Astrocyte (in vitro differentiated cells and primary cell): ENCODE measurements at places on chromosomes 4 and X. TPM values are rescaled to one million over a fixed set of nuclear protein-coding genes. Genes with fewer than 3 reads are reported as not detected.
A peak's percentile ranks its signal among the peaks of the same experiment; 100 is the strongest.

- DNase-seq: no peak
- H3K36me3 ChIP-seq: no peaks in the 10 kb centered on the region
- no peak overlapping the region for H3K27ac ChIP-seq
- H3K27me3 ChIP-seq: no peaks in the 10 kb centered on the region
Measured at GRCh38 chrX:123206176-123206575, 22.1 kb downstream of the GRIA3 start.

CT83 gene
- total RNA-seq: not detected in 2 replicates

GRCh38 chr4:77445823-77446222, 159.8 kb upstream of the CXCL13 start:
- H3K4me1 ChIP-seq: no peaks in the 10 kb centered on the region
- H3K4me3 ChIP-seq: no peak overlapping the region
- H3K27ac ChIP-seq: no peak overlapping the region
- H3K27me3 ChIP-seq: no peaks in the 10 kb centered on the region
- H3K36me3 ChIP-seq: no peaks in the 10 kb centered on the region

- DNase-seq: no peak
- H3K4me3 ChIP-seq: no peak overlapping the region
- no peak overlapping the region for H3K27ac ChIP-seq
- no peaks in the 10 kb centered on the region for H3K27me3 ChIP-seq
- no peaks in the 10 kb centered on the region for H3K4me1 ChIP-seq
Measured at GRCh38 chrX:103483720-103484119, 35.6 kb downstream of the RAB40A start.

DNA sequence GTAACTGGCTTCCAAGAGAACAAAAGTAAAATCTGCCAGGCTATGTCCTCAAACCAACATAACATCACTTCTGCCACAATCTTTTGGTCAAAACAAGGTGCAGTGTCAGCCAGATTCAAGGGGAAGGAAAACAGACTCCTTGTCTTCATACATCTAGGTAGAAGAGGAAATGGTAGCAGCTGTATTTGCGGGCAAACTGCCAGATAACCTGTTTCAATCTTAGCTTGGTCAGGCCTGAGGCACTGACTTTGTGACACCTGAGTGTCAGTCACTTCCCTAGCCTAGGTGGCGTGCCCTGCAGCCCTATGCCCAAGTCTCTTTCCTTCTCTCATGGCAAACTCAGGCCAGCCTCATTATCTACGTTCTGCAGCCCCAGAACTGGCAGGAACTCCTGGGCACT, 146.2 kb upstream of the JADE1 start:
- no peak overlapping the region for H3K4me3 ChIP-seq
- H3K36me3 ChIP-seq: no peaks in the 10 kb centered on the region
- no peaks in the 10 kb centered on the region for H3K27me3 ChIP-seq
- DNase-seq: no peak

DNA sequence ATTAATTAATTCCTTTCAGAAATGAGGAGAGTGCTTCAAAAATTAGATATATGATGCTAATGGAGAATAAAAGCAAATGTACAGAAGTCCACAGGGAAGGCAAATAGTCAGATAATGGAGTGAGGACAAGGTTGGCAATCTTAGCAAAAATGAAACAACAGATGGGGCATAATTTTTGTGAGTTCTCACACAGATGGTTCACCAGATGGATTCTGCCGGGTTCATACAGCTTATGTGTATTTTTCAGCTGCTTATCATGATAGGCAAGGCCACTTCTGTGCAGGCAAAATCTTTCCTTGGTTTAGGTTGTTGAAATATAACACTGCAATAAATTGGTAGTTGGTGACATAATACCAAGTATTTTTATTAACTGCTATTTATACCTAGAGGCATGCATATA, 1539.0 kb upstream of the IGFBP7 start:
- no peaks in the 10 kb centered on the region for H3K36me3 ChIP-seq
- H3K27ac ChIP-seq: no peak overlapping the region
- no peak for DNase-seq
- H3K4me3 ChIP-seq: no peak overlapping the region
- H3K4me1 ChIP-seq: no peaks in the 10 kb centered on the region
- H3K27me3 ChIP-seq: no peaks in the 10 kb centered on the region

- no peaks in the 10 kb centered on the region for H3K27me3 ChIP-seq
- H3K4me1 ChIP-seq: peaks cover 9% of the 10 kb centered on the region
Measured at GRCh38 chr4:4461850-4462249, 74.9 kb downstream of the NSG1 start.

DNA sequence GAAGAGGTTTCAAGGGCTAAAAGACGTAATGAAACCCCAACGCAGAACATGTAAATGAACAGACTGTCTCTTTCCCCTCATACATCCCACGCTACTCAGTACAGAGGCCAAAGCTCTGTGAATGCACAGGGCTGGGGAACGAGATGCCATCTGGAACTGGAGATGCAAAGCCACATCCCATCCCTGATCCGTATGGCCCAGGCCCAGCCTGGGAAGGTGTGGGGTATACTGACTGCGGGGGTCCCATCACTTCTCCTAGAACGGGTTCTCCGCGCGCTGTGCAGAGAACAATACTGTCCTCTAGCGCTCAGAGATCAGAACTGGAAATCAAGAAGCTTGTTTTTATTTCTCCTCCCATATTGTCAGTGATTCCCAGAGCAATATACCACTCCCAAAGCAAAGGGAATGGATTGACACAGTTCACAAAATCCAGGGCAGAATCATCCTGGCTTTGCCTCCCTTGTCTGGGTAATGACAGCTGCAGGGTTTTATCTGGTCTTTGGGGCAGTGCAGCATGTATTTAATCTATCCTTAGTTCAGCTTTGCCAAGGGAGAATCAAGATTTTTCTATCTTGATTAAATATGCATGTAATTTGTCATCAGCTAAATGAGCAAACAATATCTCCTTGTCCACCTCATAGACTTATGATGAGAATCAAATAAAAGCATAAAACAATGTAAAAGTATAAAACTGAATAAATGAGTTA, 47.3 kb upstream of the TLR3 start:
- no peaks in the 10 kb centered on the region for H3K4me1 ChIP-seq
- H3K4me3 ChIP-seq: no peak overlapping the region
- H3K36me3 ChIP-seq: no peaks in the 10 kb centered on the region
- peaks cover 2% of the 10 kb centered on the region for H3K27me3 ChIP-seq

DNA sequence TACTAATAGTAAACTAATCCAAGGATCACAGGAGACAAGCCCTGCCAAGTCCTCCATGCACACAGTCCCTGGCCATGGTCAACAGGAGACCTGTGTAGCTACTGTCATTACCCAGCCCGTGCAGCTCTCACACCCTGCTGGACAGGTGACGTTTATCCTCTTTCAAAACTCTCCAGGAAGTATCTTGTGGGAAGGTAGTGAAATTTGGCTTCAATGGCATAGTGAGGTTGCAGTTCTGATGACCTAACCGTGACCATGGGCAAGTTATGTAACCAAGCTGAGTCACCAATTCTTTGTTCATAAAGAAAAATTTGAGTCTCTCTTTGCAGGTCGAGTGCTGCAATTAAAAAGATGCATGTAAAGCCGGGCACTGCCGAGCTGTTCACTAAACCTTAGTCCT, 11.3 kb upstream of the SLC2A9 start:
- no peak overlapping the region for H3K4me3 ChIP-seq
- no peaks in the 10 kb centered on the region for H3K36me3 ChIP-seq
- no peak overlapping the region for H3K27ac ChIP-seq
- peaks cover 31% of the 10 kb centered on the region for H3K4me1 ChIP-seq
- peak; percentile 80 for DNase-seq

DNA sequence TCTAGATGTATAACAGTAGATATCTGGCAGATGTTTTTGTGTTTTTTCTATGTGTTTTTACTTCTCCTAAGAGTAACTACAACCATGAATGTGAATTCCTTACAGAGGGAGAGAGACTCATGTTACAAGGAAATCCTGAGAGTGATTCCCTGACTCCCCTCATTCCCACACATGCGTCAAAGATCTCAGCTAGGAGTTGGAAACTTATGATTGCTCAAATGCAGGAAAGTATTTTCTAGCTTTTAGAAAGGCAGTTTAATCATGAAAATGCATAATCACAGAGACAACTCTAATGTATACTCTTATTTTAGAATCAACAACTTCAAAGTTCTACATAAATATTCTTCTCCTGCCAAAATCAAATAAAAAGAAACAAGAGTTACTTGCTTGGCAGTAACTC, 121.8 kb downstream of the PDE5A start:
- no peaks in the 10 kb centered on the region for H3K27me3 ChIP-seq
- no peak for DNase-seq
- H3K4me3 ChIP-seq: no peak overlapping the region
- H3K4me1 ChIP-seq: no peaks in the 10 kb centered on the region
- H3K27ac ChIP-seq: no peak overlapping the region

ARL9 gene
- total RNA-seq: 0.73 and 1.2 TPM in 2 replicates

SSX2B gene
- not detected in 2 replicates for total RNA-seq

DNA sequence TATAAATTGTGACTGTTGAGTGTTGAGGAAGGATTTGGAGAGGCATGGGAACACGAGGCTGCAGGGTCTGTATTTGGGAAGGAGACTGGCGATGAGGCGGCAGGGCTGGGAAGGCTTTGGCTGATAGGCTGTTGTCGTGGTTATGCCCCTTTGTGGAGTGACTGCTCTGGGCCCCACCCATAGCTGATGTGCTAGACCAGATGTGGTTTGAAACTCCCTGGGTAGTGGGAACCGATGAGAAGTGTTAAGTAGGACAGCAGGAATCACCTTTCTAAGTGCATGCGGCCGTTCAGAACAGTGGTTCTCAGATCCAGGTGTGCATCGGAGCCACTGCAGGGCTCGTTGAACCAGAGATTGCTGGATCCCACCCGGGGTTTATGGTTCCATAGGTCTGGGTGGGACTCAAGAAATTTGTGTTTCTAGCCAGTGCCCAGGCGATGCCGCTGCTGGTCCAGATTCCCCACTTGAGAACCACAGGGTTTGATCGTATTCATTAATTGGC, 42.3 kb downstream of the TBC1D14 start:
- H3K4me1 ChIP-seq: peaks cover 2% of the 10 kb centered on the region
- no peak overlapping the region for H3K4me3 ChIP-seq
- no peak for DNase-seq
- H3K27me3 ChIP-seq: no peaks in the 10 kb centered on the region

- no peaks in the 10 kb centered on the region for H3K36me3 ChIP-seq
- no peaks in the 10 kb centered on the region for H3K27me3 ChIP-seq
- H3K4me1 ChIP-seq: no peaks in the 10 kb centered on the region
- H3K4me3 ChIP-seq: no peak overlapping the region
Measured at GRCh38 chr4:40976343-40976742, 226.6 kb downstream of the NSUN7 start.

GRCh38 chr4:186819342-186820086, 95.9 kb upstream of the FAT1 start:
- H3K36me3 ChIP-seq: no peaks in the 10 kb centered on the region
- no peaks in the 10 kb centered on the region for H3K27me3 ChIP-seq
- H3K4me3 ChIP-seq: no peak overlapping the region
- H3K4me1 ChIP-seq: no peaks in the 10 kb centered on the region
- no peak for DNase-seq
- H3K27ac ChIP-seq: no peak overlapping the region

TLR3 gene
- 1.9 and 2.6 TPM in 2 replicates for total RNA-seq

- no peak overlapping the region for H3K4me3 ChIP-seq
- H3K4me1 ChIP-seq: peaks cover 13% of the 10 kb centered on the region
- no peaks in the 10 kb centered on the region for H3K27me3 ChIP-seq
- H3K36me3 ChIP-seq: peaks cover 9% of the 10 kb centered on the region
- no peak for DNase-seq
- no peak overlapping the region for H3K27ac ChIP-seq
Measured at GRCh38 chr4:80008971-80009370, 64.1 kb downstream of the ANTXR2 start.
